Left hindlimb (tissue), 1 donor: ENCODE measurements at places on chromosomes 5 and 9.

DNA sequence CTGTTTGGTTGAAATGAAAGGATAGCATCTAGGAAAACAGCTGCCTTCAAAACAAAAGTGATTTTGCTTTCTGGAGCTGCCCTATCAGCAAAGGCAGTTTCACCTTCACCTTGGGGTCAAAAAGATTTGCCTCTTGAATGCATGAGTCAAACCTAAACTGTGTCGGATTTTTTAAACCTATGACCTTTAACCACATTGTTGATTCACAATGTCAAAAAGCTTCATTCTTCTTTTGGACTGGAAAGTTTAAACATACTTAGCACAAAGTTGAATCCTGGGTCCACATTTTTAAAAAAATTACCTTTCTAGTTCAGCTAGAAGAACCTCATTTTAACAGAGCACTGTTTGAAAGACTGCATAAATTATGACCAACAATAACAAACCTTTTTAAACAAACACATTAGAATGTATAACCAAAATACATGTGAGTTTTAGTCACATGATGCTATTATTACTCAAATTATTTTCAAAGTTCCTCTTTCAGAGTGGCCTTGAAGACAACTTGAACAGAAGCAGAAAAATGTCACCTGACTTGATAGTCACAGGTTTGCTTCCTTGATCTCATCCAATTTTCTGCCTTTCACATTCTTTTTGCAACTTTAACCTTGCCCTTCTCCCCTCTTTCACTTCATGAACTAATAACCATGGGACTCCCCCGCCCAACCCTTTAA lies 109.7 kb upstream of the LHFPL2 start:
- DNase-seq, result no peak

GRCh38 chr9:110257956-110258355 lies 1.6 kb upstream of the TXN start:
- DNase-seq, result no peak

DNA sequence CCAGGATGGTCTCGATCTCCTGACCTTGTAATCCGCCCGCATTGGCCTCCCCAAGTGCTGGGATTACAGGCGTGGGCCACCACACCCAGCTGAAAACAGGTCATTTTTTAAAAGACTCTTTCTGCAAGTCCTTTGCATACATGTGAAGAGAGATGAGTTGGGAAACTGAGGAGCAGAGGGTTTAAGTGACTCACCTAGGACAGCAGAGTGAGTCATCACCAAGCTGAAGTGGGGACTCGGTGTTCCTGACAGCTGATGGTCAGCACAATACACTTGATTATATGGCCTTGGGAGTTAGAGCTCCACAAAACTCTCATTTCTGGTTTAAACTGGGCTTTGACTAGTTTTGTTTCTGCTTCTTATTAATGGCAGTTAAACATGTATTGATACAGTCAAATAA lies 38.1 kb upstream of the SSBP2 start:
- no peak for DNase-seq

DNA sequence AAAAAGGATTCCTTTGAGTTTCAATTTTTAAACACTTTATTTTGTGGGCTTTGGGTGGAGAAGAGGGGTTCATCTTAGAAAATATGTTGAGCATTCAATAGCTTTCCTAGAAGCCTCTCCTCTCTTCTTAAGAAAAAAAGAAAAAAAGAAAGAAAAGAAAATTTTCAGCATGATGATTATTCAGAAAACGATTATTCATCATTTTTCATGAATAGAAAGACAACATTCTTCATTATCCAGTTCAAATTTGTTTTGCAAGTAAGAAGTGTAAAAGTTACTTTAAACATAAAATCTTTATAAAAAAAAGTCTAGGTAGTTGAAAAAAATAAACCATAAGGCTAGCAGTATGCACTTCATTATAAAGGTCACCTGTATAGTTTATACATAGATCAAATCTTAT lies 636.5 kb downstream of the IRX1 start:
- DNase-seq, result no peak

DNA sequence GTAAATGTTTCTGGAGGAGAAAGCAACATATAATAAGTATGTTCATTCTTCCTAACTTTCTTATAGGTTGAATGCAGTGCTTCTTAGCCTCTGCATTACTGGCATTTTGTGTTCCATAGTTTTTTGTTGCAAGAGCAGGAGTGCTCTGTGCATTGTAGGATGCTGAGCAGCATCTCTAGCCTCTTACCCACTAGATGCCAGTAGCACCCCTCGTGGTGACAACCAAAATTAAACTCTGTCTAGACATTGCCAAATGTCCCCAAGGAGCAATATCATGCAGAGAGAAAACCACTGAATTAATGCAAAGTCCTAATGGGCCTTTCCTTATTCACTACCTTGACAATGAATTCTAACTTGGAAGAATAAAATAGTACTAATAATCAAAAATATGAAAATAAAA lies 147.0 kb downstream of the GLIS3 start:
- no peak for DNase-seq

DNA sequence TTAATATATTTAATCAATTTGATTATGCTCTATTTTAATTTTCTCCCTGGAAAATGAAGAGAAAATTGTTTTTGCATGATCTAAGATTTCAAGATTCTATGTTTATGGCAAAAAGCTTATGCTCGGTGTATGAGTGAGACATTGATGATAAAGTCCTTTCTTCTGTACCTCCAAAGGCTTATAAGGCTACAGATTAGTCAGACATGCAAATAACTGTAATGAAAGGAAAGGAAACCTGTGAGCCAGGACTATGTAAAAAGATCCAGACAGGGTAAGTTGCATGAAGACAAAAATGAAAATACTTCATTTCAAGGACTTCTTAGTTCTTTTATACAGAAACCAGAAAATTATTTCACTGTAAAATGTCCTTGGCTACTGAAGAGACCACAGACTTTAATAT lies 52.2 kb upstream of the EDIL3 start:
- DNase-seq, result no peak

DNA sequence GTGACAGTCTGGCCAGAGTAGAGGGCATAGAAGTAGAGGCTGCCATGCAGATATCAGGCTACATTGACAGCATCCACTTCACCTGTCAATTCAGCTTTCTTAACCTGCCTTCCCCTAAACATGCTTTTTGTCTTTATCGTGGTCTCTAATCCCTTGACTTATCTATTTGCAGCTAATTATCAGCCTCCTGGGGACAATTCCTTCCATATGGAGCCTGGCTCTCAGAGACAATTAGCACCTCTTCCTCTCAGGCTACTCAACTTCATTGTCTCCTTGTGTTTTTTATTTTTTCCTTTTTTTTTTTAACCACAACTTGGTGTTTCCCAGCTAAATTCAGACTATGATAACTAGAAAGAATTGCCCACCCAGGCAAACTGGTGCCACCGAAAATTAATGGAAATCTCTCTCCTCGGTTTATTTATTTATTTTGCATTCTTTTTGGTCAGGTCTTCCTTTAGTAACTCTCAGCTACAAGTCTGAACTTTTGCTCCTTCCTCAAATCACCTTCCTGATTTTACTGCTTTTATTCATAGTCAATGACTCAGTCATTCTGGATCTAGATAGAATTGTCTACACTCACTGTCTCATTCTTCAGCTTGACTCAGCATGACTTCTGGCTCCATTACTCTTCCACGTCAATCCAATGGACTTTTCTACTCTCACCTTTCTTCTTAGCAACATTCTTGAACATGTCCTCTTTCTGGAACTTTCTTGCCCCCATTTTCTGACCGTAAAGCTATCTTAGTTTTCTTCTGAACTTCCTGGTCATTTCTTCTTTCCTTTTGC lies 63.0 kb upstream of the BASP1 start:
- DNase-seq, result no peak

- DNase-seq, result no peak
Measured at GRCh38 chr5:33576726-33577590, 136.2 kb downstream of the TARS1 start.

DNA sequence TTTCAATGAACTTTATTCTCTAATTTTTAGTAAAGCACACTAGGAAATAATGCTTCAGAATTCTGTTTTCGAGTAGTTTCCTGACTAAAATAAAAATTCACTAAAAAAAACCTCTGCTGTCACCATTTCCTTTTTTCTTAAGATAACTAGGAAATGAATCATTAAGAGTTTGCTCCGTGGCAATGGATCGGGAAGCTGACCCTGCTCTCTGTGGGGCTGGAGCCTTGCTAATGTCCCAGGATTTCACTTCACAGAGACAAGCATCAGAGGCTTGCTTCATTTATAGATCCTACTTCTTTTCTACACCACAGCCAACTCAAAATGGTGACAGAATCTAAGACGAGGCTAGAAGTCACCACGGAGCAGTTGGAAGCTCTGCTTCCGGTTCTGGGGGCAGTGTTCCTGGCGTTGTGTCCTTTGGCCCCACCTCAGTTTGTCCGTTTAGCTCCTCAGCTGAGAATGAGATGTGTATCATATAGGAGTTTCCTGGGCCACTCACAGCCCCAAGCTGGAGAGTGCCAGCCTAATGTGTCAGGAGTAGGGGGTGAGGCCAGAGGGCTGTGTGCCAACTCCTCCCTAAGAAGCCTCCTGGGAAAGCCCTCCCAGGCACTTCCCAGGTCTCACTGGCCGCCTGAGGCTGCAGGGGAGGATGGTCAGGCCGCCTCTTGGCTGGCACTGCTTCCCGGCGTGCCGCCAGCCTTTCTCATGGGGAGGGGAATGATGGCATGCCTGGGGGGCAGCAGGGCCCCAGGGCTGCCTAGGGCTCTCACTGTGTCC lies 19.6 kb downstream of the TENT4A start:
- DNase-seq, result peak; percentile 26

- no peak for DNase-seq
Measured at GRCh38 chr5:35316611-35317274, 86.5 kb upstream of the PRLR start.

GRCh38 chr9:17171309-17172094 lies 36.7 kb downstream of the CNTLN start:
- DNase-seq, result no peak

DNA sequence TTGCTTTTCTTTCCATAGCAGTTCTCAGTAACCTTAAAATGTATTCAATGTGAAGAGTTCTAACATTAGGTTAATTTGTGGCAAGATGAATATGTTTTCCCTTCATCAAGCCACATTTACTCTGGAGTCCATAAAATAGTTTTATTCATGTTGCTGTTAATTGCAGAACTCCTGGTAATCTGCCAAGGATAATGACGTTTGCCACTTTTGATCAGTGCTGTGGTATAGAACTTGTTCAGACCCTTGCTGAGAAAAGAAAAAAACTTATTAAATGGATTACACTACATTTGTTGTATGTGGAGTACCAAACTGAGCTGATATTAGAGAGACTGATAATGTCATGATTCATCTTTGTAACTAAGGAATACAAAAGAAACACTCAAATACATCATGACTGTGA lies 212.4 kb upstream of the DMAC1 start:
- no peak for DNase-seq

- DNase-seq, result no peak
Measured at GRCh38 chr5:76460104-76460503, 57.0 kb downstream of the IQGAP2 start.

GRCh38 chr5:65037831-65038815 lies 269.4 kb downstream of the CWC27 start:
- DNase-seq, result no peak

DNA sequence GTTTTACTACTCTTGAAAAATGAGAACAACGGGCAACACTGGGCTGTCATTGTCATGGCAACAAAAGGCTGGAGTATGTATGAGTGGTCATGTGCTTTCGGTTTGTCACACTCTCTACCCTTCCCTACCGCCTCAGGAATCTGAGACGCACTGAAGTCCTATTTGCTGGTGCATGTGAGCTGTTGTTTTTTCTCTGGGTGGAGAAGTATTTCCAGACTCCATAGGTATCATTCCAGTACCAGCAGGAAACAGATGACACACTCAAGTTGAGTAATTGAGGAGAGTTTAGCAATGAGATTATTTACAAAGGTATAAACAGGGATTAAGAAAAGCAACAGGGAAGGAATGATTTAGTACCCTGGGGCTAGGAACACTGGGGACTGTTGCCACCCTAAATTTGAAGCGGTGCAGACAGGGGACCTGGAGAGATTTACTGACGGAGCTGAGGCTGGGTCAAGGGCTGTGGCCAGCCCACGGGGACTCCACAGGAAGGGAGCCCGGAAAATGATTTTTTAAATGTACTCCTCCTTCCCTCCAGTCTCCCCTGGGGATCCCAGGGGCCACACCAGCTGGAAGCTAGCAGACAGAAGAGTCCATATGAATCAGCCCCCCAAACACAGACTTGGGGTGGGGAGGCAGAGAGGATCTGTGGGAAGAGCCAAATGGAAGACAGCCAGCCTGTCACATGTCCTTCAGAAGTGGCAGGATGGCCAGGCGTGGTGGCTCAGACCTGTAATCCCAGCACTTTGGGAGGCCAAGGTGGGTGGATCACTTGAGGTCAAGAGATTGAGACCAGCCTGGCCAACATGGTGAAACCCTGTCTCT lies 13.2 kb upstream of the ZBTB43 start:
- no peak for DNase-seq
